CD4-positive, alpha-beta T cell treated with Interleukin-4 for 4 hours (primary cell): ENCODE measurements at places on chromosomes 13 and 19.

DNA sequence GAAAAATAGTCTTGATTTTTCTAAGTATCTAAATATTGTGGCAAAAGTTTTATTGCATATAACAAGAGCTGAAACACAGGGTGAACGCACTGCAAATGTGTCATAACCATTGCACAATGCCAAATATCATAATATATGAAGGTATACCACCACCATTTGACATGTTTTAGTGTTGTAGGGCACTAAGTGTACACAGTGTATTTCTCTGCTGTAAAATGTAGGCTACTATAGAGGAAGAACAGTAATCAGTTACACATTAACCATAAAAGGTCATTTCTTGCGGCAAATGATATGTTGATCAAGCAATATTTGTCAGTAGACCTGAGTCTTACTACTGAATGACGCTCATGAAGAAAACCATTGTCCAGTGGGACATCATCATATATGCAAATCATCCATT is 18.3 kb upstream of the KLF5 start:
- no peak for DNase-seq

- DNase-seq, result no peak
These were observed 230.7 kb upstream of the SPRY2 start for GRCh38 chr13:80571346-80572307.

DNA sequence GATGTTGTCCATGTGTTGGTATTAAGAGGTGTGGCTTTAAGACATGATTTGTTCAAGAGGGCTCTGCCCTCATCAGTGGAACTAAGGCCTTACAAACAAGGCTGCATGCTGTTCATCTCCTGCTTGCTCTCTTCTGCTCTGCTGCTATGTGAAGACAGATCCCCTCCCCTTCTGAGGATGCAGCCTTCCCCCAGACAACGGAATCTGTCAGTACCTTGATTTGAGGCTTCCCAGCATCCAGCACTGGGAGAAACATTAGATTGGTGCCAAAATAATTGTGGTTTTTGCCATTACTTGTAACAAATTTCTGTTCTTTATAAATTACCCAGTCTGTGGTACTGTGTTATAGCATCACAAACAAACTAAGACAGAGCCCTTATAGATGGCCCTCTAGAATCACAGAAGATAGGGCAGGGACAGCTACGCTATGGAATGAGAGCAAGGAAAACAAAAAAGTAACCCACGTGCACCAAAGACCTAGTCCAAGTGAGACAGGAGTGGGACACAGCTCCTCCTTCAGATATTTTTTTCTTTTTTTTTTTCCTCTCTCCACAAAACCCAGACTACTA is 151.5 kb upstream of the RXFP2 start:
- DNase-seq, result no peak

GRCh38 chr13:24693862-24694471 is 13.8 kb downstream of the ATP12A start:
- peak; percentile 47 for DNase-seq

GRCh38 chr19:15161028-15161984 is 39.5 kb downstream of the NOTCH3 start:
- DNase-seq, result no peak

GRCh38 chr13:50374517-50374916 is 359.3 kb downstream of the KCNRG start:
- DNase-seq, result no peak

GRCh38 chr13:94119360-94119936 is 360.0 kb downstream of the DCT start:
- no peak for DNase-seq

- no peak for DNase-seq
These were observed 39.6 kb downstream of the C1QTNF9 start for GRCh38 chr13:24348797-24349515.

DNA sequence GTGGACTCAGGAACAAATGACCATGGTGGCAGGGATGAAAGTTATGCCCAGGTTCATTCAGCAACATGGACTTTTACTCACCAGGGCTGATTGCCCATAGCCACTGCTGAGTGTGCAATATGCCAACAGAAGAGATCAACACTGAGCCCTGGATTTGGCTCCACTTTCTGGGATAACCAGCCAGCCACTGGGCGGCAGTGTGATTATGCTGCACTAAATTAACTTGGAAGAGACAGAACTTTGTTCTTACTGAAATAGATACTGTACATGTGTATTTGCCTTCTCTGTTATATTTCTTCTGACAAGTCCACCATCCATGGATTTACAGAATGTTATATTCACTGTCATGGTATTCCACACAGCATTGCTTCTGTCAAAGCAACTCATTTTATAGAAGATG is 257.4 kb downstream of the TDRD3 start:
- DNase-seq, result no peak

- no peak for DNase-seq
These were observed 533 bp downstream of the DKKL1 start for GRCh38 chr19:49364083-49364737.
